ENCODE measurements at places on chromosomes 1 and 21. TPM values are rescaled to one million over a fixed set of nuclear protein-coding genes. Genes with fewer than 3 reads are reported as not detected.

DNA sequence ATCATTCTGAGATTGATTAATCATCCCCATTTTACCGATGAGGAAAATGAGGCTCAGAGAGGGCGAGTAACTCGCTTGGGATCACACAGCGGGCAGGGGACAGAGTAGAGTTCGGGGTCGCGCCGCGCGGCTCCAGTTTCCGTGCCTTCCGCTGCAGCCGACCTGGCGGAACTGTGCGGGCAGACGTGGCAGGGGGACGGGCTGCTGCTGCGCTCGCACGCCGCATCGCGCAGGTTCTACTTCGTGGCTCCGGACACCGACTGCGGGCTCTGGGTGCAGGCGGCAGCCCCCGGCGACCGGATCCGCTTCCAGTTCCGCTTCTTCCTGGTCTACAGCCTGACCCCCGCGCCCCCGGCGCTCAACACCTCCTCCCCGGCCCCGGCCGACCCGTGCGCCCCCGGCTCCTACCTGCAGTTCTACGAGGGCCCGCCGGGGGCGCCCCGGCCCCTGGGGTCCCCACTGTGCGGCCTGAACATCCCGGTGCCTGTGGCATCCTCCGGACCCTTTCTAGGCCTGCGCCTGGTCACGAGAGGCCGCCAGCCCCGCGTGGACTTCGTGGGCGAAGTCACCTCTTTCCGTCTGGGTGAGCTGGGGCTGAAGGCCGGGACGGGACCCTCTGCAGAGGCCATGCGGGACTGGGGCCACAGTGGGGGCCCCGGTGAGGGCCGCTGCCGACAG is 2.3 kb downstream of the LDLRAD2 start:
- no peak for DNase-seq

The CRYBG2 gene
- total RNA-seq = not detected

DNA sequence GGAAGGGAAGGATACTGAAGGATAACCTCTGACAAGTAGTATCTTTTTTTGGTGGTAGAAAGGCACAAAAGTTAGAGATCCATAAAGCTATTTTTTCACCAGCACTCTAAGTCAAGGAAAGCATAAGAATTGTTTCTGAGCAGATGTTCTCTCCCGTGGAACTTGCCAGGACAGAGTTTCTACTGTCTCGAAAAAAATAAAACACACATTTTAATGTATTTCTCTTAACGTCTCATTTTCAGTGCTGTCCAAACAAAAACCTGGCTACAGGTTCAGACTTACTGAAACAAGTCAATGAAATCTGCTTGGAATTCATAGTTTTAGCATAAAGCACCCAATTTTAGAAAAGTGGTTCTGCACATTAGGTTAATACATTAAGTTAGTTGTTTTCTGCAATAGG is 338.3 kb downstream of the LTN1 start:
- DNase-seq = no peak

The CRYZL1 gene
- 13.6 TPM for total RNA-seq

DNA sequence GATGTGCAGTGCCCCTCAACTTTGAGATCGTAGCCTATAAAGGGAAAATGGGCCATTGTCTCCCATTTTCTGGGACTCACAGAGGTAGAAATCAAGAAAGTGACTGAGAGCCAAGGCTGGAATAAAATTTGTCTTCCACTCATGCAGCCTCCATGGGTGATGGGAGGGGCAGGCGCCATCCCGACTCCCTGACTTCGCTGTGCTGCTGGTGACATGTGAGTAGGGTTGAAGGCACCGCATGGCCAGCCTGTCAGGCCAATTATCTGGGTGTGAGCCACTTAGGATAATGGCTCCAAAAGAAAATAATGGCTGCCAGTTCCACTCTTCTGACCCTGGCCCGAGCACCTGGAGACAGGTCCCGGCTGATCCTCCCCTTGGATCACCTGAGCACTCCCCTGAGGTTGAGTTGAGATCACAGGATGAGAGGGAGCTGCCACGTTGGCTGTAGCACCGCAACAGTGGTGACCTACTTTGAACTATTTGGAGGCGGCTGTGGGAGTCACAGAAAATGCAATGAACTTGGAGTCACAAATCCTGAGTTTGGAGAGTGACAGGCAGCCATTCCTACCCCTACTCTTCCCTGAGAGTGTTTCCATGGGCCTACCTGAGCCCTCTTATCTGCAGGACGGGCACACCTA is 26.3 kb downstream of the CAPN9 start:
- no peak for DNase-seq

The HAO2 gene
- total RNA-seq = not detected

The PEAR1 gene
- total RNA-seq = not detected

DNA sequence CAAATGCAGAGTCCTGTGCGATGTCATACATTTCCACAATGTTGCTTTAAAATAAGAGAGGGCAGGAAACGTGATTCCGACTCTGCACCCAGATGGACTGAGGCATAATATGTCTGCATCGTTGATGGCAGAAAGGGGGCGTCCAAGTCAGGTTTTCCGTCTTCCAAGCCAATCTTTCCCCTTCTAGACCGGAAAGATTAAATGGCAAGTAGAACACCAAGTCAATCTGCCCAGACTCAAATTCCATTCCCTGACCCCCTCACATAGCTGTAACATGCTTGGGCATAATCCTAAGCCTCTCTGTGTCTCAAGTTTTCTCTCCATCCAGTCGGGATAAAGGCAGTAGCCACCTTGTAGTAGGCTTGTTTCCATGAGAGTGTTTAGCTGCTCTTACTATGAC is 14.4 kb downstream of the PCP4 start:
- DNase-seq = no peak

The MASP2 gene
- not detected for total RNA-seq

All from H4 (cell line).